H1 (cell line): ENCODE measurements at places on chromosomes 6 and 20. TPM values are rescaled to one million over a fixed set of nuclear protein-coding genes. Genes with fewer than 3 reads are reported as not detected.

The EDN3 gene
- 0.17 and 0.63 TPM in 2 replicates for total RNA-seq

The PTCRA gene
- total RNA-seq = not detected in 2 replicates

The KIAA0408 gene
- total RNA-seq = 9.2 and 10.8 TPM in 2 replicates

GRCh38 chr6:130713144-130713543 lies 114.1 kb upstream of the SMLR1 start:
- DNase-seq = peak; percentile 38

The PLEKHG1 gene
- total RNA-seq = 1.6 and 2.2 TPM in 2 replicates
